GM13976 (cell line): ENCODE measurements at places on chromosomes 4 and X.
A peak's percentile ranks its signal among the peaks of the same experiment; 100 is the strongest.

DNA sequence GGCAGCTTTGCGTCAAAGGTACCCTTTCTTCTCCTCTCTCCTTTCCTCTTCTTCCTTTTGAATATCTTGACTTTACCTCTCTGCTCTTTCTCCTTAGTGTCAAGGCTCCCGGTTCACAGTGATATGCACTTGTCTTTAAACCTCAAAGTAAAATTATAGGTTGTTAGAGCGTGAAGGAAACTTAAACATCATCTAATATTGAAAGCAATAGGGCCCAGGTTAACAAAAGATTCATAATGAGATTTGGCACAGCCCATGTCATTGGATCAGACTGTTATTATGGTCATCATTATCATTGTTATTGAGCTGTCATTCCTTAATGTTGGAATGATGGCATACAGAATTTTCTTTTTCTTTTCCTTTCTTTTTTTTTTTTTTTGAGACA lies 32.5 kb downstream of the FTHL17 start:
- DNase-seq = no peak

DNA sequence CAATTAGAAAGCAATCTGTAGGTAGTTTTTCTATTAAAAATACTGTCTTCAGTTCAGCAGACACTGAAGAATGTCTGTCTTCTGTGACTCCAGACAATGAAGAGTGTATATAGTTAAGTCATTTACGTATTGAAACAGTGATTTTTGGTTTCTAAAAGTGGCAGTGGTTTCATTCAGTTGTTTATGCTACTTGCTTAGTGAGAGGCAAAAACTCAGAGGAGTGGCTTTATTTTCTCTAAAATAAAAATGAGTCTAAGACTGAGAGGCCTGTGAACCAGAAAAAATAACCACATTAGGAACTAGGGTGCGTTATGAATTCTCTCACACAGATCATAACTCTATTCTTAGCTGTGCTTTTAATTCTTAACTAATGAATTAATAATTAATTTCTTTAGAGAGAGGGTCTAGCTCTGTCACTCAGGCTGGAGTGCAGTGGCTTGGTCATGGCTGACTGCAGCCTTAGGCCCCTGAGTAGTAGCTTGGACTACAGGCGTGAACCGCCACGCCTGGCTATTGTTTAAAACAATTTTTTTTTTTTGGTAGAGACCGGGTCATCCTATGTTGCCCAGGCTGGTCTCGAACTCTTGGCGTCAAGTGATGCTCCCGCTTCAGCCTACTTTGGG lies 31.4 kb downstream of the FREM3 start:
- peak; percentile 37 for DNase-seq

DNA sequence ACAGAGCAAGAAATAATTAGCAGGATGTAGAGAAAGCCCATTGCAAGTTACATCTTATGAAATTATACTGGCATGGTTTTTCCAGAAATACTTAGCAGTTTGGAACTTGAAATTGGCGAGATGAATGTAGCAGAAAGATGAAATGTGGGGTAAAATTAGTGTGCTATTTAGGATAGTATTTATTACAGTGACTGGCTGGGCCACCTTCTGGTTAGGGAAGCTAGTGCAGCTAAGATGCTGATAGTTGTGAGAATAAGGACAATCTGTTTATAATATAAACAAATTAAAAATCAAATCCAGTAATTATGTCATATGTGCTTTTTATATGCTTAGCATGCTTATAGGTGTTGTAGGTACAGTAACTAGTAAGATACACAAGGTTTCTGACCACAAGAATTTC lies 74.8 kb downstream of the IL15 start:
- DNase-seq = no peak

DNA sequence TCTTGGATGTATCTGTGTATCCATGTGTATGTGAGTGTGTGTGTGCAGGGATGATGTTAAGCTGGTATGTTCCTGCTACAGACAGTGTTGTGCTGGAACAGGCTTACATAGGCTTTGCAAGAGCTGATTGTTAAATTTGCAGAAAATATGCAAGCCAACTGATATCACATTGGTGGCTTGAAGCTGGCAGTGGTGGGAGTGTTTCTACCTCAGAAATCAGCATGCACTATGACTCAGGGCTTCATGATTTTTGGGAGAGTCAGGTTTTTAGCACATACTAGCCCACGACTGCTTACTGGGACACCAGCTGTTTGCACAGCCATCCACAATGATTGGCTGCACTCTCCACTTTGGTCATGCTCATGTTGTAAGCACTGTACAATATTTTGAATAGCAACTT lies 261.8 kb downstream of the DHX15 start:
- DNase-seq = no peak

DNA sequence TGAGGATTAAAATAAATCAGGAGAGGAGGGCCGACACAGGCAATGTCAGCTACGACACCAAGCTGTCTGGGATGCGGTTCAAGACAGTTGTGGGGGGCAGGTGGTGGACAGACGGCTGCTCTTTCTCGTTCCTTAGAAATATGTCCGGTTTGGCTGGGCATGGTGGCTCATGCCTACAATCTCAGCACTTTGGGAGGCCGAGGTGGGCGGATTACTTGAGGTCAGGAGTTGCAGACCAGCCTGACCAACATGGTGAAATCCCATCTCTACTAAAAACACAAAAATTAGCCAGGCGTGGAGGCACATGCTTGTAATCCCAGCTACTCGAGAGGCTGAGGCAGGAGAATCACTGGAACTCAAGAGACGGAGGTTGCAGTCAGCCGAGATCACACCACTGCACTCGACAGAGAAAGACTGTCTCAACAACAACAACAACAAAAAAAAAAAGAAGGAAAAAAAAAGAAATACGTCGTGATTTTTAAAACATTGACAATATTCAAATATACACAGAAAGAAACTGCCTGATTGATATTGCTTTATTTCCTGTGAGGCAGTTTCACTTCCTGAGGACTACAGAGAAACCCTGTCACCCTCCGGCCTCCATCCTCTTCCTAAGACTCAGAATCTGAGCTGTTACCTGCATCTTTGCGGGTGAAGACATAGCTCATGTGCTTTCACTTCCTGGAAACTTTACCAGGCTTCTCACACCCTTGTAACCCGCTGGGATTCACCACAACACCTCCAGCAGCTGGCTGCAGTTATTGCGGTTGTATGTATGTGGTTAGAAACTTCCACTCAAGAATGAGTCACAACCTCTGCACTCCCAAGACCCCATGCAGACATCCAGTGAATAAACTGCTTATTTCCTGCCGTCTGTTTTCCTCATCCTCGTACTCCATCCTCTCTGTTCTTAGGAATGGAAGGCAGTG lies 63.8 kb upstream of the STS start:
- DNase-seq = peak; percentile 40

GRCh38 chr4:116618638-116619037 lies 466.7 kb downstream of the TRAM1L1 start:
- DNase-seq = no peak

DNA sequence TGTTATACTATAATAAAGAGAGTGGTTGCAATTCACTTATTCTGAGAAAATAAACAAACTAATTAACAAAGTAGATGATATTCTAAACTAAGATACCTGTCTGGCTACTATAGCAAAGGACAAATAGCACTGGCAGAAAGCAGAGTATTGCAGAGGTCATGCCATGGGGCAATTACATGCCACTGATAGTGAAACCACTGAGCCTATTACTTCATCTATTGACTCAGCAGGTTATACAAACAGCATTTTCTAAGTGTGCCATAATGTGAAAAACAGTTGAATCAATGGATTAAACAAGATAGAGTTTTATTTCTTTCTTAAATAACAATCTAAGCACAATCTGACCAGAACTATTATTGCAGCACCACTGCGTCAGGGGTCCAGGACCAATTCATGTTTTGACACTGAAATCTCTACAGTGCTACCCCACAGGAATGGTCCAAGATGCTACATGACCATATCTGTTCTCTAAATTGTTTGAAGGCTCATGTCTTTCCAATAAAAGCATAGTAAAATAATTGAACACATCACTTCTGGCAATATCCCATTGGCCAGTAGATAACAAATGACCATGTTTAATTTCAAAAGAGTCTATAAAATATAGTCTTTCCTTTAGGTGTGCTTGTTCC lies 389.5 kb upstream of the GRID2 start:
- DNase-seq = no peak

- no peak for DNase-seq
Measured at GRCh38 chr4:149553959-149554520, 261.6 kb downstream of the IQCM start.

DNA sequence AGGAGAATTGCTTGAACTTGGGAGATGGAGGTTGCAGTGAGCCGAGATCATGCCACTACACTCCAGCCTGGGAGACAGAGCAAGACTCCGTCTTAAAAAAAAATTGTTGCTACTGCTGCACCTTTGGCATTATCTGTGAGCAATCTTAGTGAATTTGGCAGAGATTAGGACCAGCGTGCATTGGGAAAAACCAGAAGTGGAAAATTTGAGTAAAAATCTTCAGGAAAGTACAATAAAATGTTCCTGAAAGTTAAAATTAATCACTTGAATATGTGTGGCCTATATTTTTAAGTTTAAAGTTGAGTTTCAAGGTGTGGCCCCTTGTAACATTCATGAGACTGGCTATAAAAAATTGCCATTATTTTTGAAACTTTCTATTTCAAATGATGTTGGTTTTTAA lies 85.1 kb downstream of the SPRY1 start:
- DNase-seq = no peak

DNA sequence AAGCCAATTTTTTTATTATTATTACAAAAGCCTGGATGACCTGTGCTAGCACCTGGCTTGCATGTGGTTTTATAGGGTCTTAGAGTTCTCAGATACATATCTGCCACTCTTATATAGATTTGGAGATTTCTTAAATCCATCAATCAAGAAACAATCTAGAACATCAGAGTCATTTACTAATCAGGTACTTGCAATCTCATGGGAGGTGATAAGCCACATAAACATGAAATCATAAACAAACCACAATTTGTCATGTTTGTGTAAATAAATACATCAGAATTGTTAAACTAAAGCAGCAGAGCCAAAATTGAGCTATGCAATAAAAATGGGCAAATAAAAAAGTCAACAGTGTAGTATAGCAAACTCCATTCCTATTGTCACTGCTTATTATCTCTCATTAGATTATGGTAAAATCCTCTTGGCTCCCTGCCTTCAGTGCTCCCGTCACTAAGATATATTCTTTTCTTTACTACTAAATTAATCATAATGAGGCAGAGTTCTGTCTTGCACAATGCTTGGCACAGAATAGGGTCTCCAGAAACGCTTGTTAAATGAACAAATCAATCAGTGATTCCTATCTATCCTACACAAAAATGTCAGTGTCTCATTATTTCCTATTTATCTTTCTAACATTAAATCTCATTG lies 108.7 kb upstream of the TTC29 start:
- DNase-seq = no peak

DNA sequence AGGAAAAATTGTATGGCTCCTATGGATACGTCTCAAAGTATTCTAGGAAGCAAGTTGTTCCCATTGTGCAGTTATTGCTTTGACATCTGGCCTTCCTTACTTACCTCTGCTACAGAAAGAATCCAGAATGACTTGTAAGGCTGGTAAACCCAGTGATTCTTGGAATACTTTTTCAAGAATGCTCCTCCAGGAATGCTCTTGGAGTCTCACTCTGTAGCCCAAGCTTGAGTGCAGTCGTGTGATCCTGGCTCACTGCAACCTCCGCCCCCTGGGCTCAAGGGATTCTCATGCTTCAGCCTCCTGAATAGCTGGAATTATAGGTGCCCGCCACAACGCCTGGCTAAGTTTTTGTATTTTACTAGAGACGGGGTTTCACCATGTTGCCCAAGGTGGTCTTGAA lies 38.1 kb downstream of the GAB1 start:
- no peak for DNase-seq

DNA sequence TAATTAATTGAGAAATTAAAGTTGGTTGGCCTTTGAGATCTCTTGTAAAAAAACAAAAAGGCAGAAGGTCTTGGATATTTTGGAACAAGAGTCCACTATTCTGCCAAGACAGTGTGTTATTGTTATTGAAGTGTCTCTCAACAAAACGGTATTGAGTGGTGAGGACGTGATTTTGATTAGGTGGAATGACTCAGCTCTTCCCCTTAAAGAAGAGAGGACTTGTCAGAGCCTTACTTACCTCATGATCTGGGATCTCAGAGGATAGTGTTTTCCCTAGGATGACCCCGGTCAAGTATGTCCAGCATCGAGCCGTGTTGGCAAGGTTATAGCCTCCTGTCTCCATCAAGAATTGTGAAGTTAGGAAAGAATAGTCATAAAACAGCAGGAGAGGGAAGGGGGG lies 110.9 kb downstream of the HDAC8 start:
- DNase-seq = no peak

DNA sequence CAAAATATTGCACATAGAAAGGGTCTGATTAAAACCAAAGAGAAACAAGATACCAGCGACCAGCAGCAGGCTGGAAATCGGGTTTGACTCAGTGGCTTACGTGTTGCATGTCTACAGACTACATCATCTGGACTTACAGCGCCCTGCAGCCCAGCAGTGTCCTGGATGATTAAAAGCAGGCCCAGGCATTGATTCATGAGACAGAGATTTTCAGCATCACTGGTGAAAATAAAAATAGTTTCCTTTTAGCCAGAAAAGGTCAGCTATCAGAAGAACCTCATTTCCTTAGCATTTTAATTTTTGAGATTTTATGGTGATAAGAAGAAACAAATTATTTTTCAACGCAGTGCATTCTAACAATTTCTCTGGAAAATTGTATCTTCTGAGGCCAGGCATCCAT lies 190.6 kb downstream of the PTTG2 start:
- DNase-seq = no peak

DNA sequence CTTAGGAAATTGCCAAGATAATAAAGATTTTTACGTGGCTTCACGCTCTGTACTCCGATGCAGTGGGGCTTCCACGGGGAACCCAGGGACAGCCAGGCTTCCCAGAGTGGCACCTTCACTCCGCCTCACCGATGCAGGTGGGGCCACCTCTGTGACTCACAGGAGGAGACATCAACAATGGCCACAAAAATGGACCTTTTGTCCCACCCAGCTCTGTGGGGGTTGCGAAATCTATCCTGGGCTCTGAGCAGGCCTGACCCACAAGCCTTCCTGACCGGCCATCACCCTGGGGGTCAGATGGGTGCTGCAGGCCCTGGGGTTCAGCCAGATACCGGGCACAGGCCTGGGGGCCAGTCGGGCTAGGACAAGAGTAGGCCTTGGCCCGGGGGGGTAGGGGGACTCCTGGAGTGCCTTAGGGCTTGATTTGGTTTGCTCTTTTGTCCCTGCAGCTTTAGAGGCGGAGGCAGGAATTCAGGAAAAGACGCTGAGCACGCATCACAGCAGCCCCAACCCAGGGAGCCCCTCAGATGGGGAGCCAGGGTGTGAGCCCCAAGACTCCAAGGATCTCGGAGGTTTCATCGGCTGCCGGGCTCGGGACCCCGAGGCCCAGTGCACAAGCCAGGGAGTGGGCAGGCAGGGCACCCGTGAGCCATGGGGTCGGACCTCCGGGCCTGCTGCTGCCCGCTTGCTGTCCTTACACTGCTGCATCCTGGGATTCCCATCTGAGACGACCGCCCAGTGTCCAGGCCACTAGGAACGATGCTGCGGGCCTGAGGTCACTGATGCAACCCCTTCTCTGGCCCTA lies 136.5 kb upstream of the NKX1-1 start:
- no peak for DNase-seq

DNA sequence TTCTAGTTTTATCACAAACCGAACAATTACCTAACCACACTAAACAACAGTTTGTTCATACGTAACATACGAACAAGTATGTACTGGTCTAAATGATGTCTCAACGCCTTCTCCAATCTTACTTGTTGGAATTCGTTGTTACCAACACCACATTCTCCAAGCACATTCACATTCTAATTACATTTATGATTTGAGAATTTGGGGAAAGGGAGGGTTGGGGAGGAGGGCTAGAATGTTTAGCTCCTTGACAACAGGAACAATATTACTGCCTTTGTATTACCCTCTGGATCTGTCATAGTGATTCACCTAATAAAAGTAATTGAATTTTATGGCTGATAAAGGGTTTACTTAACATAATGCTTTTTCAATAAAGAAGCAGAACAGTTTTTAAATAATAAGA lies 24.4 kb downstream of the LCORL start:
- no peak for DNase-seq
